ENCODE measurements at places on chromosomes 7 and 10. TPM values are rescaled to one million over a fixed set of nuclear protein-coding genes. Genes with fewer than 3 reads are reported as not detected.

NPC1L1 gene
- total RNA-seq: not detected

SNX10 gene
- total RNA-seq: 33.6 TPM

TAS2R3 gene
- total RNA-seq: 9.5 TPM

NUTM2B gene
- 0.80 TPM for total RNA-seq

TAC1 gene
- total RNA-seq: not detected

ZNF804B gene
- total RNA-seq: not detected

LIPJ gene
- 0.39 TPM for total RNA-seq

VWA2 gene
- not detected for total RNA-seq

PLAC9 gene
- total RNA-seq: not detected

EBLN1 gene
- total RNA-seq: not detected

TMEM178B gene
- 0.96 TPM for total RNA-seq

ACTR3C gene
- 20.7 TPM for total RNA-seq
